RWPE2 (cell line): ENCODE measurements at places on chromosomes 2 and 18.

DNA sequence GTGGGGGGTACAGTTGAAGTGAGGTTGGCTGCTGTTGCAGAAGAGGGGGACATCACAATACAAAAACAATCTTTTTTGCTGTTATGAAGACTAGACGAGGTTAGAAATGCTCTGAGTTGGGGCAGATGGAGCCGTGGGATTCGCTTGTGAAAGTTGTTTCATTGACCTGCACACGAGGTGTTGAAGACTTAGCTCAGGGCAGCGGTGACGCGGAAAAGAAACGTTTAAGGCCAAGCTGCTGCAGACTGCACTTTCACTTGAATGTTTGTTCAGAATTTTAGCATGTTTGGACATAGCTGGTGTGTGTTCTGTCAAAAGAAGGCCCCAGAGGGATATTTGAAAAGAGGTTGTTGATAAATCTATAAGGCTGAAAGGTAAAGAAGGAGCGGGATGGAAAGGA lies 46.3 kb downstream of the MTCL1 start:
- DNase-seq = no peak

- no peak for DNase-seq
Measured at GRCh38 chr2:65957454-65957853, 477.5 kb upstream of the MEIS1 start.

DNA sequence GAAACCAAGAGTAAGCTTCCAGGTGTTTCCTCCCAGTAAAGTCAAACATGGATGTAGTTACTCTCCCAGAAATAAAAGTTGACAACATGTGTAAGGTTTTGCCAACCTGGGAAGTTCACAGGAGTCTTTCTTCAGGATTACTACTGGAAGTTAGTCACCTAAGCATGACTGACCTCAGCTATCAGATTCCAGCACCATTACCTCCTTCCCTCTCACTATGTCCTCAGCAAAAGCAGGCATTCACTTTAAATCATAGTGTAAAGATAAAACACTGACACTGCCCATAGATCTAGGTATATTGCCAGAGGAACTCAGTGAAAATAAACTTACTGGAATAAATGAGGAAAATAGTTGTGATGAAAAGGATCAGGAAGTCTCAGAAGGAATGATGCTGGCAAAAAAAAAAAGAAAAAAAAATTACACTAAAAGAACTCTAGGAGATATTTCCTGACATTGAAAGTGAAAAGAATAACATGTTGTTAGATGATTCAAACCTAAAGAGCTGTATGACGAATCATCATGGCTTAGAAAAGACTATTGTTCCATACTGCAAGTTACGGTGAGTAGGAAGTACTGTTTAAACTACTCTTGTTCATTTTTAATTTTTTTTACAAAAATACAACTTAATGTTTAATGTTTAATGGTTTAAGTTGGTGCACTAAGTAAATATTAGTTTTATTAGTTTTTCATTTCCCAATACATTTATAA lies 484.5 kb upstream of the ZNF804A start:
- DNase-seq = no peak

- peak; percentile 23 for DNase-seq
Measured at GRCh38 chr2:97757062-97757461, 43.7 kb downstream of the ZAP70 start.

- DNase-seq = no peak
Measured at GRCh38 chr18:53489266-53489665, 735.2 kb downstream of the MBD2 start.

GRCh38 chr2:62163834-62164233 lies 32.1 kb upstream of the B3GNT2 start:
- DNase-seq = no peak

DNA sequence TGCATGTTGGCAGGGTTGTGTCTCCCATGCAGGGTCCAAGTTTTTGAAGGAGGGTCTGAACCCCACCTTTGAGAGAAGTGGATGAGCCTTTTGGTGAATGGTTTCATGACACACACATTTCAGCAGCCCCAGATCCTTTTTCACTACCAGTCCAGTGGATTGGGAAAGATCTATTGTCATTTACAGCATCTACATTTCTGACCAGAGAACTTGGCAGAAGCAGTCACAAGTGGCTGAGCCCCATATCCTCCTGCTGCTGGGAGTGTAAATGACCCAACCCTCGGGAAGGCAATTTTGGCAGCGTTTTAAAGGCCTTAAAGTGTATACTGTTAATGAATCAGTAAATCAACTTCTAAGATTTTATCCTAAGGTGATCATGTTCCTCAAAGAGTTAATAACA lies 174.1 kb upstream of the RASGRP3 start:
- no peak for DNase-seq
